ENCODE measurements at places on chromosomes 2 and 18.

GRCh38 chr2:200964498-200964897, 1.0 kb upstream of the ORC2 start:
- DNase-seq: no peak

DNA sequence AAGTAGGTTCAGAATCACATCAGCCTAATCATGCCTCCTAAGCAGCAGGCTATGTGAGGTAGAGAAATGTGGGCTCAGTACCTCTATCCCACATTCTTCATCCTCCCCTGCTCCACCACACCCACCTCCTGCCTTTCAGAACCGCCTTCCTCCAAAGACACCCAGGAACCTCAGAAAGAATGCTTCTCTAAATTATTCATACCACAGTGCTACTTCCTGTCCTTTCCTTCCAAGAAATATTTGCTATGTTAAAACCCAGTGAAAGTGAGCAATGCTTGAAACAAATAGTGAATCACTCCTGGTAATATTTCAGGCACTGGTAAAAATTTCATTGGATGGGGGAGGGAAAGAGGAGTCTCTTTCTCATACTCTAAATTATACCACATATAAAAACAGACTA, 24.0 kb upstream of the CREB1 start:
- no peak for DNase-seq

- no peak for DNase-seq
Observed at GRCh38 chr2:128793404-128793803, 474.7 kb upstream of the HS6ST1 start.

- DNase-seq: no peak
Observed at GRCh38 chr2:218363736-218364135, 7.1 kb downstream of the CATIP start.

DNA sequence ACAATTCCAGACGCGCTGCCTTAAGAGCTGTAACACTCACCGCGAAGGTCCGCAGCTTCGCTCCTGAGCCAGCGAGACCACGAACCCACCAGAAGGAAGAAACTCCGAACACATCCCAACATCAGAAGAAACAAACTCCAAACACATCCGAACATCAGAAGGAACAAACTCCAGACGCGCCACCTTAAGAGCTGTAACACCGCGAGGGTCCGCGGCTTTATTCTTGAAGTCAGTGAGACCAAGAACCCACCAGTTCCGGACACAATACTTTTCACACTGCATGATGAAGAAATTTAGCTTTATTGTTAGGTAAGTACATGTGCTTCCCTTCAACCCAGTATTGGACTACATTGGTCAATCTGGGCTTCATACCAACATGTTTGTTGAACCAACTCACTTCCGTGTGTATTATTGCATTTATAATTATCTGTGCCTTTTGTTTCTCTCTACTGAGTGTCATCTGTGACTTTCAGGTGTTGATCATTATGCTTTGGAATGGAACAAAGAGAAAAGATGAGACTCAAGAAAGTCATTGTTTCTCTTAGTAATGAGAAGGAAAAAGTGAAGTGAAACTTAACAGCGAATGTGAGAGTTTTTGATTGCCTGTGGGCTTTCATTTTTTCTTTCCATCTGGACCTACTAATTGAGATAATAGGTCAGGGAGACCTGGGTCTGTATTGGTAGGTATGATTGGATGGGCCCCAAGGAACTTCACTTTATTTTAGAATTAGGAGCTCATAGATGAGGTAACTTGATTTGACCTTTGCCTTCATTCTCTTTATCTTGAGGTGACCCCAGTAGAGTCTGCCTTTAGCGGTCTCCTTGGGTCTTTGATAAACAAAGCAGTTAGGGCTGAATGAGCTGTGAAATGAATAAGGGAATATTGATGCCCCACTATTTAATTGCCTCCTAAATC, 76.1 kb upstream of the CAVIN2 start:
- DNase-seq: no peak
